GM10248 (cell line): ENCODE measurements at places on chromosomes 12 and 14.

GRCh38 chr14:52901357-52901980, 49.4 kb downstream of the FERMT2 start:
- no peak for DNase-seq

- no peak for DNase-seq
Measured at GRCh38 chr14:97074856-97075255, 277.7 kb downstream of the VRK1 start.

DNA sequence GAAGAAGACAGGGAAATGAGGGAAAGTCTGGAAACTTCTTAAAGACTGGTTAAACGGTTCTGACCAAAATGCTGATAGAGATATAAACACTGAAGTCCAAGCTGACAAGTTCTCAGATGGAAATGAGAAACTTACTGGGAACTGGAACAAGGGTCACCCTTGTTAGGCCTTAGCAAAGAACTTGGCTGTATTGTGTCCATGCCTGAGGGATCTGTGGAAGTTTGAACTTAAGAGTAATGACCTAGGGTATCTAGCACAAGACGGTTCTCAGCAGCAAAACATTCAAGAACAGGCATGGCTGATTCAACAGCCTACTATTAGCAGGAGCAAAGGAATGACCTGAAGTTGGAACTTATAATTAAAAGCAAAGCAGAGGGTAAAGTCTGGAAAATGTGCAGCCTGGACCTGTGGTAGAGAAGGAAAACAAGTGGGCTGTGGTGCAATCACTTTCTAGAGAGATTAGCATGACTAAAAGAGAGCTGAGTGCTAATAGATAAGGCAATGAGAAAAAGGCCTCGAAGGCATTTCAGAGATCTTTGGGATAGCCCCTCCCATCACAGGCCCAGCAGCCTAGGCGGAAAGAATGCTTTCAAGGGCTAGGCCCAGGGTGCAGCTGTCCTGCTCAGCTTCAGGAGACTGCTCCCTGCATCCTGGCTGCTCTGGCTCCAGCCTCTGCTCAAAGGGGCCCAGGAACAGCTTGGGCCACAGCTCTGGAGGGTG, 60.3 kb downstream of the ATP2B1 start:
- no peak for DNase-seq

- DNase-seq: no peak
Measured at GRCh38 chr14:92703516-92703915, 44.9 kb downstream of the LGMN start.

GRCh38 chr14:57071639-57072038, 197.1 kb downstream of the EXOC5 start:
- DNase-seq: no peak

DNA sequence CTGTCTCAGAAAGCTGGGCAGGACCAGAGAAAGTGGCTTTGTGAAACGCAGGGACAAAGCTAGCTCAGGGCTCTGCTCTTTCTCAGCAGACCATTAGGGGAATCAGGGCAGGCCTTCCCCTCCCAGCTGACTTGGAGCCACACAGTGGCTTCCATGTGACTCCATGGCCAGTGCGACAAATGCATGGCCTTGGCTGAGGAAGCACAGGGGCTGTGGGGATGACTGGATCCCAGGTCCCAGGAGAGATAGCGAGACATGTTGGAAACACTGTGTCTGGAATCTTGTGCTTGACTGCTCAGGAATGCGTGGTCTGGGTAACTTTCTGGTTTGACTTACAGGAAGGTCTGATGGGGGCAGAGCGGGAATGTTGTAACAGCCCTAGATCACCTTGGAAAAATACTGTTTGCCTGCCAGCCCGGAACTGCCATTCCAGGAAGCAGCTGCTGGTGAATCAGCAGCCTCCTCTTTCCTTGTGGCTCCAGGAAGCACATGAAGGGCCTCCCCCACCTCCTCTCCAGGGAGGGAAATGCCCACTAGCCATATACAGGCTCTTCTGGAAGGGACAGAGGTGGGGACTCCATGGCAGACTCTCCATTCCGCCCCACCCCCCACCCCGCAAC, 133.5 kb upstream of the HIF1A start:
- no peak for DNase-seq

DNA sequence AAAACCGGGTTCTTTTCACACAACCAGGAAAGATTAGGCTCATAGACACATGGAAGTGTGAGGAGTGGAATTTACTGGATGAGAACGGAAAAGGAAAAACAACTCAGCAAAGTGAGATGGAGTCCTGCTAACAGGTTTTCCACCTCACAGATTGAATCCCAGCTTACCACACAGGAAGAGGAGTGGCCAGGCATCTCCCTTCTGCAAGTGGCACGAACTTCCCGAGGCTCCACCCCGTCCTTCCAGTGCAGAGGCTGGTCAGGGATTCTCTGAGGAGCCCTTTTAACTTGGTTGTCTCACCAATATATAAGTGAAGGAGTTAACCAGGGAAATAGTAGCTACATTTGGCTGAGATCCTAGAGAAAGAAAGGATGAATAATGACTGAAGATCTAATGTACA, 102.8 kb downstream of the SCAF11 start:
- no peak for DNase-seq

DNA sequence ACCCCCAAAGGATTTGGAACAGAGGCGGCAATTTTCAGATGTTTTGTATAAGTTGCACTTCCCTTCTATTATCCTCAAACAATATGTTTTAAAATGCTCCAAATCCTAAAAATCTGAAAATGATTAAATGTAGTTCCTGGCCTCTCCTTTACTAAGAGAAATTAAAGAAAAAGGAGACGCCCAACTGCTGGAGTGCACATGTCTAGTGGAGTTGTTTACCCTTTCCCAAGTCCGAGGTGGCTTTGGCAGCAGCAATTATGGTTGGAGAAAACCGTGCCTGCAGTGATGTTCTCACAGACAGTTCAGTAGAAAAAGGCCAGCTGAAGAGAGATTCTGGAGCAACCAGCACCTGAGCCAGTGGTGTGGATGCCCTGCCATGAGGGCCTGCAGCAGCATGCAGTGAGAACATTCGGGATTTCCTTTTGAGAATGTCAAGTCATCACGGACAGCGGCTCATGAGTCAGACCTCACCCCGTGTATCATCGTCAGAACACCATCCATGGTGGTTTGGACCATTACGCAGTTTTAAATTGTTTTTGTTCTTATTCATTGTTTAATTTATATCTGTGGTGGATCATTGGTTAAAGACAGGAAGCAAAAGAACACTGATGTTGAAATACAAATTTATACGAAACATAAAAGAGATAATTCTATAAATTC, 179.0 kb upstream of the KRR1 start:
- DNase-seq: no peak

DNA sequence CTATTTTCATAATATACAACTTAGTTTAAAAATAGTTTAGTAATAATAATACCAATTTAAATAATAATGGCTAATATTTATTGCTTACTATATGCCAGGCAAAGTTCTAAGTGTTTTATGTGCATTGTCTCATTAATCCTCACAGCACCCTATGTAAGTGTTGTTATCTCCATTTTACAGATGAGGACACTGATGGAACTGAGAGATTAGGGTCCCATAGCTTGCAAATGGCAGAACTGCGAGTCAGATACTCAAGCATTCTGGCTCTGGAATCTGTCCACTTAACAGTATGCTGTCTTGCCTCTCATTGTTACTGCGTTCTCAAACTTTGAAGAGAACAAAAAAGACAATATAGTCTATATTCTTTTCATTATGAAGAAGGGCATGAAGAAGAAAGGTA, 19.0 kb downstream of the AP5M1 start:
- DNase-seq: no peak

- no peak for DNase-seq
Measured at GRCh38 chr12:89228491-89228890, 123.8 kb downstream of the DUSP6 start.

DNA sequence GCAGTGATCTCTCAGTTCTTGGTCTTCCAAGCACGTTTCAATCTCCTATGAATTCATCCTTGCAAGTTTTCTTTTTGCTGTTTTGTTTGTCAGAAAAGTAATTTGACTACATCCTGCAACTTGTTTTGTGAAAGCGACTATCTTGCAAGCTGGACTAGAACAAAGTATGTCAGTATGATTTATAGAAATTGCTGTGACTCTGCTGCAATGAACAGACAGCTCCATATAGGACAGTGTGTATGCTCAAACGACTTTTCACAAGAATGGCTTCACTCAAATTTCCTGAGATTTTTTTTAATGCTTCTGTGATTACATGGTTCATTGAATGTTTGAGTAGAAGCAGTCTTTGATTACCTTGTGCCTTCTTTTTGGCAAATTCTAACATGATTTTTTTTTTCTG, 123.5 kb upstream of the TRHDE start:
- no peak for DNase-seq

DNA sequence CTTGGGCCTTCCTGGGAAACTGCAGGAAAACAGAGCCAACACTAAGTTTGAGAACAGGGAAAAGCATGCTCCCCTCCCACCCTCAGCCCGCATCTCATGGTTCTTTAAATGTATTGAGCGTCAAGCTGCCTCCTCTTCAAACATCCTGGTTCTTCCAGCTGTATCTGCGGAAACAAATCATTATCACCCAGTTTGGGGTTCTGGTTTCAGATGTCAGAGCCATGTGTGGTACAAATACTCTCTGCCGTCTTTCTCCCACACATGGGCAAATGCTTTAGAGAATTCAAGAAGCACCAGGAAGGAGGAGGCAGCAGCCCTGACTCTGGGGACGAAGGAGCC, 29.1 kb downstream of the JDP2 start:
- DNase-seq: no peak

DNA sequence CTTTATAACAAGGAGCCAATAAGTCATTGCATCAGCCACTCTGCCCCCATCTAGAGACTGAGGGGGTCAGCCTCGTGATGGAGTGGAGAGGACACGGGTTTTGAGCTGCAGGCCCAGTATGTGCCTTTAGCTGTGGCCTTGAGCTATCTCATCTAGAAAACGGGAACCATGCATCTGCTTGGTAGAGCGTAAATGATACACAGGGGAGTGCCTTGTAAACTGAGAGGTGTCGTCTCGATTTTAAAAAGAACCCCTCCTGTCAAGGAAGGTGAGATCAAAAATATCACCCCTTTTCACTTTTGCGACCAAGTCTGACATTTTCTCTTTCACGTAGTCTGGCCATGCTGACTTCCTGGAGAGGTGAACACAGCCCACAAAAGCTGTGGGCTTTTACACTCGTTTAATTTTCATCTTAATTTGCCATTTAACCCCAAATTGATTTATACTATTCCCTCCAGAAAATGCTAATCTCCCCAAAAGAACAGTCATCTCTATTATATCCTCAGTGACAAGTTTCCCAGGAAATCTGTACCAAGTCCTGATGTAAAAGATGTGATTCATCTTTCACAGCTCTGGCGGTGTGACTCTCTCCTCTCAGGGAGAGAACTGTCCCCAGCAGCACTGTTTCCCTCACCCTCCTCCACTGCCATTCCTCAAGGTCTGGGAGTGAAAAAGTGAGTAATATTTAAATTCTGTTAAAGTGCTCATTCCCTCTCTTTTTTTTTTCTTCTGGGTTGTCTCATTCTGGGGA, 30.6 kb downstream of the VCPKMT start:
- DNase-seq: peak; percentile 69
